ENCODE measurements at places on chromosomes 3 and 15.

DNA sequence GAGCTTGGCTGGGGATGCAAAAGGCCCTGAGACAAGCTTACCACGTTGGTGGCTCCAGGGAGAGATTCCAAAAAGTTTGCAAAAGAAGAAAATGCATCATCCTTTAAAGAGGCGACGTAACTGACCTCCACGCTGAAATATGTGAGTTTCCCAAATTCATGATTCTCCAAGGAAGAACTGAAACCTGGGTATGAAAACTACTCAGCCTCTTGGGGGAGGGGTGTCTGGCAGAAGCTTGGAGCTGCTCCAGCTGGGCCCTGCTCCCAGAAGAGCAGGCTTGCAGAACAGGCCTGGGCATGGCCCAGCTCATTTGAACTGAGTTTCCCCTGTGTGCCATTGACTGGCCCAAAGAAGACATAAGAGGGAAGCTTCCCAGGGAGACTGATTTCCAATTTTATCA lies 20.5 kb downstream of the CPN2 start:
- DNase-seq, result no peak

GRCh38 chr3:175564363-175564762 lies 705.2 kb downstream of the NAALADL2 start:
- no peak for DNase-seq

DNA sequence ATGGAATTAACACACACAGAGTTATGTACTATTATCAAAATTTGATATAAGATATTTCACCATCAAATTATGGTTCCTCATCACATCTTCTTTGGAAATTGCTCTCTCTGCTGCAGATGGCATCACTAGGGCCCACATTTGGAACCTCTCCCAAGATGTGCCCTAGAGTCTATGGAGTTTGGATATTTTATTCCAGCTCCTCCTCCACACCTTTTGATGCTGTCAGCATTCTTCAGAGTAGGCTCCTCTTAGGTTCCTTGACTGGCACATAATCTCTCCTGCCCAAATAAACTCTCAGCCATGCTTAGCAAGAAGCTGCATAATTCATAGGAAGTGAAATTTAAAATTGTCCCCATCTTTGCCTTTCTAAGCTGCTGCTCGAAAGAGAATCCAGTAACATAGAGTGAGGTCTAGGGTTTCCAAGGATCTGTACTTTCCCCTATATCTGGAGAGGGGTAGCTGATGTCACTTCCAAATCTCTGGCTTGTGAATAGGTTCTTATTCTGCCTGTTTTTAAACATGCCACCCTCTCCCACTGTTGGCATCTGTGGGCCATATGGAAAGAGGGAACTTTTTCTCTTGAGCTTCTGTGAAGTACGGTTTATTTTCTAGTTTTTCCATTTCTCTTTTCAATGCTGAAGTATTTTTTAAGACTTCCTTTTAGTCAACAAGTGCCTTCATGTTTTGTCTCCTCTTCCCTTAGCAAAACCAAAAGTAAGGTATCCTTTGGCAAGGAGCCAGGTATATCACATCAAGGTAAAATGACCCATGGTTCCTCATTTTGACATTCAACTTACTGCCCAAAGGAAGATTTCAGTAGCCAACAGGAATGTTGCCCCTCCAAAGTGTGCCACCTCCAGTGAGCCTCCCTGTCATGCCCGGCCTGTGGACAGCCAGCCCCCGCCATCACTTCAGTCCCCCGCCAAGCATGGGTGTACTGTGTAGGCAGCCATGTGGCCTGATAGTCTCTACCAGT lies 75.3 kb upstream of the C2CD4B start:
- no peak for DNase-seq

DNA sequence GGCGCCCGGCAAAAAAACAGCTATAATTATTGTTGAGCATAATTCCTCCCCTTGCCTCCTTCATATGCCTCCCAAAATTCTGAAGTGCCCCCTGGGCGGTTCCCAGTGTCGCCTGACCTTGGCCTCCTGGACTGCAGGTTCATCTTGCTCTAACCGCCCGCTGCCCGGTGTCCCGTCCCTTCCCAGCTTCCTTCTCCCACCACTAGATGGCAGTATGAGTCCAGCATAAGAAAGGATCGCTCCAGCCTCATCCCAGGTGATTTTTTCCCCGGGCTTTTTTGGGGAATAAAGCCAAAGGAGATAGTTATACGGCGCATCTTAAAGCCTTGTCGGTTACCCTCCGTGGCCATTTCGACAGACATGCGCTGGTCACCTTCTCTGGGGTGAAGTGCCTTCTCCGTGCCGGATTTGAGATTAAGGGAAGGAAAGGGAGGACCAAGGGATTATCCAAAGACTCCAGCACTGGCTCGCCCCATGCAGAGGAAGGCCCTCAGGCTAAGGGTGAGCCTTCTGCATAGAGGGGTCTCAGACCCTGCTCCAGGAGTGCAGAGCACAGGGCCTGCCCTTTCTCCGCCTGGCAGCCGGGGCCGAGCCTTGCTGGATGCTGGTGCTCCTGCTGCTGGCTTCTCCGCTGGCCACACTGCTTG lies 45.8 kb upstream of the TRA2B start:
- DNase-seq, result peak; percentile 83
